Pancreas (tissue), 10 donors: ENCODE measurements at places on chromosomes 13 and 19. TPM values are rescaled to one million over a fixed set of nuclear protein-coding genes. Genes with fewer than 3 reads are reported as not detected.

The SPRED3 gene
- 1.0 TPM for total RNA-seq

GRCh38 chr19:12750851-12751250 lies 740 bp upstream of the BEST2 start:
- no peak for DNase-seq

- DNase-seq: no peak
Measured at GRCh38 chr13:101767131-101767530, 314.7 kb downstream of the ITGBL1 start.

DNA sequence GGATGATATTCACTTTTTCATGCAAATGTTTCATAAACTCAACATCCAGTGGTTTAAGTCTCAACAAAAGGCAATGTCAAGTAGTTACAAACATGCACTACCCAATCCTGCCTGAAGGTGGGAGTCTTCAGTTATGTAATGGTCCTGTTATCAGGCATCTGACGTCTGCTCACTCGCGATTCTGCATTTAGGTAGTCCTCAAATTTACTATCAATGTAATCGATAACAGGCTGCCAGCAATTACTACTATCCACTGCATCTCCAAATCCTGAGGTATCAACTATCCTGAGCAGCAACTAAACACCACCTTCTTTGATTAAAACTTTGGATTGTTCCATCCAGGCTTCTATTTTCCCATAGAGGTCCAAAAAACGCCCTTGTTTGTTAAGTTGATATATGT lies 51.2 kb downstream of the NLRP12 start:
- DNase-seq: peak; percentile 32

- no peak for DNase-seq
Measured at GRCh38 chr13:101996954-101997353, 404.9 kb downstream of the FGF14 start.

The SMIM44 gene
- not detected for total RNA-seq

DNA sequence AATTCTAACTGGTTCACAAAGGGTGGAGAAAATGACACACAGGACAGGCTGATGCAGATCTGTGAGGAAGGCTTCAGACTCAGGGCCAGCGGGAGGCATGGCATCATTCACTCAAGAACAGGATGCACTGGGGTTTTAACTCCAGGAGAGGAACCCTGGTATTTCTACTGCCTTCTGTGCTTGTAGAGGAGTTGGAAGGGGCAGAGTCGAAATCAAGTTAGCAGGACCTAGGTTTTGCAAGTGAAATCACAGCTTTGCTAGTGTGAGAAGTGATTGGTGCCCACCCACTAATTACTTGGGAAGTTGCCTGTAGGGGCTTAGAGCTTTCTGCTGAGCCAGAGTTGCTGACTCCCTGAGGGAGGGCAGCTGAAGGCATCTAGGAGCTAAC lies 92.7 kb downstream of the AKAP11 start:
- no peak for DNase-seq

DNA sequence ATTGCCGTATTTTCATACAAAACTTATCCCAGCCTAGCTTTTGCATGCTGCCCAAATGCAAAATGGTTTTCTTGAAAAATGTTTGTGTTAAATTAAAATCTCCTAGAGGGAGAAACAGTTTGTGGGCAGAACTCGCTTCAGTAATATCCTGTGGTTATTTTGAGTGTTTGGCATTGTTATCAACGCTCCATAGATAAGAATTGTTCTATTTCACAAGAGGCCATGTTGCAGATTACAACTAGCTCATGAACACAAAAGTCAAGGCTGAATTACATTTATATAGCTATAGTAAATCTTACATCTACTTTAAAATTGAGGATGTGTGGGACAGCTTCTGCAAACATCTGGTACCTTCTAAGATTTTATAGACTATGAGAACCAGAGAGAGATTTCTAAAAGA lies 447.9 kb downstream of the DCT start:
- no peak for DNase-seq

DNA sequence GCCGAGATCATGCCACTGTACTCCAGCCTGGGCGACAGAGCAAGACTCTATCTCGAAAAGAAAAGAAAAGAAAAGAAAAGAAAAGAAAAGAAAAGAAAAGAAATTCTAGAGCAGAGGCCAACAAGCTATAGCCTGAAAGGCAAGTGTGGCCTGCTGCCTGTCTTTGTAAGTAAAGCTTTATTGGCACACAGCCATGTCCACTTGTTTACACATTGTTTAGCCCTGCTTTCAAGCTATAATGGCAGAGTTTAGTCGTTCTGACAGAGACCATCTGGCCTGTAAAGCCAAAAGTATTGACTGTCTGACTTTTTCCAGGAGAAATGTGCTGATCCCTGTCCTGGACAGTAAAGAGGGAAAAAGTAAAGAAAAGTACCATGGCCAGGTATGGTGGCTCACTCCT lies 18.3 kb downstream of the NWD1 start:
- no peak for DNase-seq

DNA sequence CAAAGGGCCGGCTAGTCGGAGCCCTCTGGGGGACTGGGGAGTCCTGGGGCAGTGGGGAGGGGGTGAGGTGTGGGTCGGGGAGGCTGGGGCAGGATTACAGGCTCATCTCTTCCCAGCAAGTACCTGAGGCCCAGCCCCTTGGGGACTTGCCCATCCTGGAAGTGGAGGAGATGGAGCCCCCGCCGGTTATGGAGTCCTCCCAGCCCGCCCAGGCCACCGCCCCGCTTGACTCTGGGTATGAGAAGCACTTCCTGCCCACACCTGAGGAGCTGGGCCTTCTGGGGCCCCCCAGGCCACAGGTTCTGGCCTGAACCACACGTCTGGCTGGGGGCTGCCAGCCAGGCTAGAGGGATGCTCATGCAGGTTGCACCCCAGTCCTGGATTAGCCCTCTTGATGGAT lies 9.9 kb downstream of the PALM3 start:
- DNase-seq: no peak

GRCh38 chr19:19749117-19749907 lies 16.4 kb upstream of the ZNF14 start:
- DNase-seq: no peak

DNA sequence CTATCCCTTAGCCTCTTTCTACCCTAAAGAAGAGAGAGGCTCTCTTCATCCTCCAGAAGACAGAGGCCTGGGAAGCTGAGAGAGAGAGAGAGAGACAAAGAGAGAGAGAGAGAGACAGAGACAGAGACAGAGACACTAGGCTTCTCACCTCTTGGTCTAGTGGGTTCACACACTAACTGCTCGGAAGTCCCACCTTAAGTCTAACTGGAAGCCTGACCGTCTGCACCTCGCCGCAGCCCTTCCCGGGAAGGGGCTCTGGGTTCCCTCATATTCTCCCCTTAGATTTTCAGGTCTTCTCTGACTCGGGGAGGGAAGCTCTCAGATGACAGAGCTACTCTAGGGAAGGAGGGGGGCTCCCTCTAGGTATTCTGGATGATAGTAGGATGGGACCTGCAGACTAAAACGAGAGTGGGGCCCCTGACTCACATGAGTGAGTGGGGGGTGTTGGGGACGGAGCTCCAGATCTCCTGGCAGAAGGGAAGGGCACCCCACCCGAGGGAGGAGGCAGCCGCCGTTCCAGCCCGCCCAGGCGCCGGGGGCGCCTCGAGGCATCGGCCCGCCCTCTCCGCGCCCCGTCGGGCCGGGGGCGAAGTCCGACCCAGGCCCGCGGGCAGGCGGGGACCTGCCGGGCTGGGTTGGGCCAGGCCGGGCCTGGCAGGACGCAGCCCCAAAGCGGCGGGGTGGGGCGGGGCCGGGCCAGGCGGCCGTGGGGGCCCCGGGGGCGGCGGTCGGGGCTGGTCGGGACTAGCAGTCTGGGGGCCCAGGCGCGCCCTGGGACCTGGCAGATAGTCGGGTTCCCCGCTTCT lies 2.0 kb upstream of the JUNB start:
- DNase-seq: no peak

DNA sequence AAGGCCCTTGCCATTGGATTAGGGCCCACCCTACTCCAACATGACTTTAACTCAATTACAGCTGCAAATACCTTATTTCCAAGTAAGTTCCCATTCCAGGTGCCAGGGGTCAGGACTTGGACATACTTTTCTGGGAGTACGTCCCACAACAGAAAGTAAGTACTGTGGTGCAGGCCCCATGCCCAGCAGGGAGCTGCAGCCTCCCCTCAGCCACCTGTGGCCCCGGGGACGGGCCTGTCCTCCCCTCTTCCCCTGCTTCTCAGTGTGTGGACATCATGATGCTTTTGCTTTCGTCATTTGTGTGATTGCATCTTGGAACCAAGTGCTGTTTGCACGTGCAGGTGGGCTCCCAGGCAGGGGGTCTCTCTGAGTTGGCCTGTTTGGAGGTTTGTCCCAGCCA lies 31.9 kb downstream of the CRTC1 start:
- DNase-seq: no peak

The KLC3 gene
- total RNA-seq: 1.7 TPM

- no peak for DNase-seq
Measured at GRCh38 chr19:7304200-7304599, 10.0 kb upstream of the INSR start.

GRCh38 chr13:36108954-36109353 lies 22.2 kb downstream of the DCLK1 start:
- no peak for DNase-seq

GRCh38 chr13:30798776-30799355 lies 63.5 kb downstream of the ALOX5AP start:
- DNase-seq: no peak

GRCh38 chr13:23928985-23929384 lies 31.7 kb upstream of the C1QTNF9B start:
- DNase-seq: no peak

DNA sequence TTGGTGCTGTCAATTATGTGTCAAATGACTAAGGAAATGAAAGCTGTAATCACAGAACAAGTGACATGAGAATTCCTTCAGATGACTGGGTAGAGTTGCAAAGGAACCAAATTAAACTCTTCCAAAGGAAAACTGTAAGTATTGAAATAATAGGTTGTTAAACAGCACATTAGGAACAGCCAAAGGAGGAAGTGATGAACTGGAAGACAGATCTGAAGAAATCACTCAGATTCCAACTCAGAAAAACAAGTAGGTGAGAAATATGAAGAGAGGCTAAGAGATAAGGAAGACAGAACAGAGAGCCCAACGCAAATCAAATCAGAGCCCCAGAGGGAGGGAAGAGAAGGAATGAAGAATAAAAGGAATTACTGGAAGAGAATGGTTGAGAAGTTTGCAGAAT lies 15.4 kb downstream of the TMEM161A start:
- DNase-seq: no peak

DNA sequence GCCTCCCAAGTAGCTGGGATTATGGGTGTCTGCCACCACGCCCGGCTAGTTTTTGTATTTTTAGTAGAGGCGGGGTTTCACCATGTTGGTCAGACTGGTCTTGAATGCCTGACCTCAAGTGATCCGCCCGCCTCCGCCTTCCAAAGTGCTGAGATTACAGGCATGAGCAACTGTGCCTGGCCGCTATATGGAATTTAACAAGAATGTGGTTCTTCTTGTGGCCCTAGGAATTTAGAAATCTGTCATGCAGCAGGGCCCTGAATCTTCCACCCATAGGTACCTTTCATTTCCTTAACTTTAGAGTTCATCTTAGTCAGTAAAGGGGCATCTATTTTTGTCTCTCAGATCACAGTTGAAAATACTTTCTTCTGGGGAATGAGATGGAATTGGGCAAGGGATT lies 25.6 kb upstream of the NDFIP2 start:
- DNase-seq: no peak

The SERP2 gene
- total RNA-seq: 2.2 TPM

- DNase-seq: no peak
Measured at GRCh38 chr13:99564386-99564785, 63.1 kb downstream of the TM9SF2 start.

The C1QTNF9B gene
- 0.20 TPM for total RNA-seq

DNA sequence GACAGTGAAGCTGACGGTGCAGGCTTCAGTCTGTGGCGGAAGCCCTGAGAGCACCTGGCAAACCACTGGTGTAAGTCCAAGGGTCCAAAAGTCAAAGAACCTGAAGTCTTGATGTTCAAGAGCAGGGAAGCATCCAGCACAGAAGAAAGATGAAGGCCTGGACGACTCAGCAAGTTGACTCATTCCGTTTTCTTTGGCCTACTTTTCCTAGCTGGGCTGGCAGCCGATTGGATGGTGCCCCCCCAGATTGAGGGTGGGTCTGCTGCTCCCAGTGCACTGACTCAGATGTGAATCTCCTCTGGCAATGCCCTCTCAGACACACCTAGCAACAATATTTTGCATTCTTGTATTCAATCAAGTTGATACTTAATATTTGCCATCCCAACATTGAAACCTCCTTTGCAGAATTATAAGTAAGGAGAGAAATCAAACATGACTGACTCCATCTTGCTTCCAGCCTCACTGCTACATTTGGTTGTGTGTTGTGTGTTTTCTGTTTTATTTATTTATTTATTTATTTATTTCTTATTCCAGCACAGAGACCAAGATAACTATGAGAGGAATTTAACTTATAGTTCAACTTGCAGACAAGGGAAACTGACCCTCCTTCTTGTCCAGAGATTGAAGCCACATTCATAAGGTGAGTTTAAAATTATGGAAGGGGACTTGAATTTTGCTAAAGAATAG lies 32.8 kb downstream of the IGFL2 start:
- DNase-seq: no peak

The C19orf25 gene
- total RNA-seq: 12.8 TPM

- no peak for DNase-seq
Measured at GRCh38 chr19:50875795-50876422, 2.7 kb downstream of the KLK2 start.

GRCh38 chr13:111904701-111905608 lies 162.0 kb upstream of the SOX1 start:
- no peak for DNase-seq
